ENCODE measurements at places on chromosomes 12 and 14.

DNA sequence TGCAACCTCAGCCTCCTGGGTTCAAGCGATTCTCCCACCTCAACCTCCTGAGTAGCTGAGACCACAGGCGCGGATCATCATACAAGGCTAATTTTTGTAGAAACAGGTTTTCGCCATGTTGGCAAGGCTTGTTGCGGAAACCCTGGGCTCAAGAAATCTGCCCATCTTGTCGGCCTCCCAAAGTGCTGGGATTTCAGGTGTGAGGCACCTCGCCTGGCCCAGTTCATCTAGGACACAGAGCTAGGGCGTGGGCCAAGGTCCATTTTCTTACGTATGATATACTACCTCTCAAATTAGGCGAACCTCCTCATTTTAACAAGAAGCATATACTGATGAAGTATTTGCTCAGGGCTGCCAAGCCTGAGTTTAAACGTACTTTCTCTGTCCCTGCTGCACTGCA is 2.1 kb downstream of the RPS29 start:
- no peak for DNase-seq

DNA sequence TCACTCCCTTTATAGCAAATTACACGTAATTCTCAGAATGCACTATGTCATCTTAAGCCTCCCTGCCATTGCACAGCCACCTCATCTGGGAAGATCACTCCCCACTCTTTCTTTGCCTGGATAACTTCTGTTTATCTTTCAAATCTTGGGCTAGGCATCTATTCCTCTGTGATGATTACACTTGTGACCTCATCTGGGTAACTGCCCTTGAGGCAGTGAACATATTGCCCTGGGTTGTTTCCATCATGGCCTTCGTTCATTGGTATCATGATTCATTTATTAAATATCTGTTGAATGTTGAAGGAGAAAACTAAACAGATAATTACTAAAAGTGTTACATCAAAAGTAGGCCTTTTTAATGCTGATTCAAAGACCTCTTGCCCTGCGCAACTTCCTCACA is 26.2 kb upstream of the PDE3A start:
- DNase-seq, result no peak

DNA sequence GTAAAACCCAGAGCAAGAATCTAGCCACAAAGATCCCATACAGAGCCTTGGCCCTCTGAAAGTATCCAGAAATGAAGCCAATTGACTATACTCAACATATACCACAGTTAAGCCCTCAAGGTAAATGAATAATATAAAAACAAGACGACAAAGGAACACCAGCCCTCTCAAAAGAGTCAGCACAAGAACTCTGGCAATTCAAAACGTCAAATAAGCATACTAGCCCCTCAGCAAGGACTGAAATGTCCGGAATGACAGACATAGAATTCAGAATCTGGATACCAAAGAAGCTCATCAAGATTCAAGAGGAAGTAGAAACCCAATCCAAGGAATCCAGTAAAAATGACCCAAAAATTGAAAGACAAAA is 49.9 kb downstream of the GTF2A1 start:
- DNase-seq, result no peak

- DNase-seq, result no peak
Observed at GRCh38 chr14:60064491-60065072, 27.1 kb upstream of the PCNX4 start.

- no peak for DNase-seq
Observed at GRCh38 chr12:63397807-63398206, 246.8 kb upstream of the AVPR1A start.

- no peak for DNase-seq
Observed at GRCh38 chr12:6374786-6375160, 590 bp downstream of the SCNN1A start.

DNA sequence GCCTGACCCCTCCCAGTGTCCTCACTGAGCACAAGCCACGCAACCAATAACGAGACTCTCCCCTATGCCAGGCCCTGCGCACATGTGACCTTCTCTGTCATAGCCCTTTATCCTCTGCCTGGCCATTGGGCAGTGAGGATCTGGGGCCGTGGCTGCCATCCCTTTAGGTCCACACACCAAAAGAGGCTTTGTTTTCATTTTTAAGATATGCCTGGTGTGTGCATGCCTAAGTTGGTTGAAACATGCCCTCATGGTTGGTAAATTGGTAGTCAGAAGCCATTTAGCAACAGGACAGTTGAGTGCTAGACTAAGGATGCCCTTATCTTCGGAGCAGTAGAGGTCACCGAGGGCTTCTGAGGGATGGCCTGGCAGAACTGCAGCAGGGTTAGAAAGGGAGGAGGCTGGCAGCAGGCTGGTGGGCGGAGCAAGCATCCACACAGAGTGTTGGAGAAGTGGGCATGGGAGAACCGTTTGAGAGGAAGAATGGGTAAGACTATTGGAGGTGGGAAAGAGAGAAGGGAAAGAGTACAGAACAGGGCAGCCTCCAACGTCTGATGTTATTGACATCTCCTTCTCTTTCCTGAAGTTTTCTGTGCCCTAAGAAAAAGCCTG is 75.1 kb downstream of the SLC24A4 start:
- no peak for DNase-seq

DNA sequence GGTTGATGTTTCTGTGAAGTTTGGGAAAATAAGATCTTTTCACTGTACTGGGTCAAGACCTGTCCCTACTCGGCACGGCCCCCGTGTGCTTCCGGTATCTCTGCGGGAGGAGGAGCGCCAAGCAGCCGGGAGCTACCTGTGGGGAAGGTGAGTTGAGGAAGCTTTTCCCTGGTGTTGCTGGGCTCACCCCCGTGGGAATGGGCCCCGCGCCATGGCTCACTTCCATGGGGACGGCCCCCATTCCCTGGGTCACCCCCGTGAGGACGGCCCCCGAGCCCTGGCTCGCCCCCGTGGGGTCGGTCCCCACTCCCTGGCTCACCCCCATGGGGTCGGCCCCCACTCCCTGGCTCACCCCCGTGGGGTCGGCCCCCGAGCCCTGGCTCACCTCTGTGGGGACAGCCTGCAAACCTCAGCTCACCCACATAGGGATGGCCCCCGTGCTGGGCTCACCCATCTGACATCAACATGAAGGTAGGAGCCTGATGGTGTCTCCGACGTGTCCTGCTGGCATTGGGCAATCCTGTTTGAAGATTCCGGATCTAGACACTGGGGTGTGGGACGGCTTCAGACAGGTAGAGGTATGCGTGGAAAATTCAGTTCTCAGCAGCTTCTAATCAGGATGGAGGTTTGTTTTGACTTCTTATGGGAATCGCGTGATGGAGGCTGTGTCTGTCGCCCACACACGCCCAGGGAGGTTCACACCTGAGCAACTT is 9.1 kb downstream of the LRCOL1 start:
- DNase-seq, result no peak

GRCh38 chr12:39112064-39112463 is 206.7 kb upstream of the CPNE8 start:
- no peak for DNase-seq

GRCh38 chr14:87334997-87335685 is 657.8 kb downstream of the GALC start:
- DNase-seq, result no peak

- no peak for DNase-seq
Observed at GRCh38 chr12:103688376-103689063, 101.4 kb downstream of the STAB2 start.

DNA sequence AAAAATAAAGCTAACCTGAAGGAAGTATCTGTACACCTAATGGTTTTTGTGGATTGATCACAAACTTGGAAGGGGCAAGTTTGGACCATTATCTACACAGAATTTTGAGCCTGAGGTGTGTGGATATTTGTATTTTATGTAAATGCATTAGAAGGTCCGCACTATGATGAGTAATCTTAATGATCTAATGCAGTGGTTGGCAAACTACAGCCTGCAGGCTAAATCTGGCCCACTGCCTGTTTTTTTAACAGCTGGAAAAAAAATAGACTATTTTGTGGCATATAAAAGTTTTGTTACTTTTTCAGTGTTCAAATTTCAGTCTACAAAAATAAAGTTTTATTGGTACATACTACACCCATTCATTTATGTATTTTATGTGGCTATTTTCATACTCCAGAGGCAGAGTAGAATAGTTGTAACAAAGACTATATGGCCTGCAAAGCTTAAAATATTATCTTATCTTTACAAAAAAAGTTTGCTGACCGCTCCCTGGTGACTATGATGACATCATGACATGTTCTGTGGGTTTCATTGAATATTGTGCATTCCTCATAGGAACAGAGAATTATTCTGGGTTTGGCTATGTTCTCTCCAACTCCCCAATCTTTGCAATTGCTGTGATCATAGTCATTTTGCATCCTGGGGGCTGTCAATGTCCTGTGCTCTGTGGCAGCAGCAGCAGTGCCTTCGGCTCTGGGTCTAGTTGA is 962.6 kb upstream of the FBXO33 start:
- DNase-seq, result no peak

GRCh38 chr12:61993734-61994345 is 266.4 kb upstream of the USP15 start:
- DNase-seq, result no peak

- no peak for DNase-seq
Observed at GRCh38 chr12:129750421-129750820, 153.4 kb downstream of the TMEM132D start.

GRCh38 chr14:21846227-21846885 is 172.7 kb upstream of the OR4E1 start:
- DNase-seq, result no peak

DNA sequence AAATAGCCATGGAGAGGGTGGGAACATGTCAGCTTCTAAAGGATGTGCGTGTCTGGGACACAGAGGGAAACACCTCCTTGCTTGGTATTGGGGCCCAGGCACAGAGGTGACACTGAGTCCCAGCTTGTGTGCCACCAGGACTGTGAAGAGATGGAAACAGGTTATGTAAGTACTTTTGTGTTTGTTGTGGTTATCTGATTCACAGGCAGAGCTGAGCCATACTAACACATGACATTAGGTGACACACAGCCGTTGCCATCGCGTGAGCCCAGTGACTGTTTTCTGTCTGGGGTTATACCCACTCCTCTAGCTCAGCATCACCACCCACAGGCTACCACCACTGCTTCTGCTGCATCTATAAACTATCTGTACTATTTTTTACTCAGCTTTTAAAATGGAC is 12.1 kb upstream of the FLVCR2 start:
- DNase-seq, result no peak

DNA sequence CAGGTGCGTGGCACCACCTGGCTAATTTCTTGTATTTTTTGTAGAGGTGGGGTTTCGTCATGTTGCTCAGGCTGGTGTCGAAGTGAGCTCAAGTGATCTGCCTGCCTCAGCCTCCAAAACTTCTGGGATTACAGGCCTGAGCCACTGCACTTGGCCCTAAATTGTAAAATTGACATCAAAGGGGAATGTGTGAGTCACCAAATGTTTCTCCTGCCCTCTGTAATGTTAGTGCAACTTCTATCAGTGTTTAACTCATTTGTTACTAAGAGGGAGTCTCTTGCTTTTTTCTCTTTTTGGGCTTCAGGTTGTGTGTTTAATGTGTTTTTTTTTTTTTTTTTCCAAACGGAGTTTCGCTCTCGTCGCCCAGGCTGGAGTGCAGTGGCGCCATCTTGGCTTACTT is 2.3 kb downstream of the TULP3 start:
- no peak for DNase-seq

GRCh38 chr14:105641075-105641937 is 114.9 kb downstream of the TMEM121 start:
- DNase-seq, result no peak

GRCh38 chr12:120381752-120382419 is 12.9 kb upstream of the MSI1 start:
- DNase-seq, result no peak

- DNase-seq, result no peak
Observed at GRCh38 chr14:49303946-49304516, 282.1 kb downstream of the RPS29 start.

DNA sequence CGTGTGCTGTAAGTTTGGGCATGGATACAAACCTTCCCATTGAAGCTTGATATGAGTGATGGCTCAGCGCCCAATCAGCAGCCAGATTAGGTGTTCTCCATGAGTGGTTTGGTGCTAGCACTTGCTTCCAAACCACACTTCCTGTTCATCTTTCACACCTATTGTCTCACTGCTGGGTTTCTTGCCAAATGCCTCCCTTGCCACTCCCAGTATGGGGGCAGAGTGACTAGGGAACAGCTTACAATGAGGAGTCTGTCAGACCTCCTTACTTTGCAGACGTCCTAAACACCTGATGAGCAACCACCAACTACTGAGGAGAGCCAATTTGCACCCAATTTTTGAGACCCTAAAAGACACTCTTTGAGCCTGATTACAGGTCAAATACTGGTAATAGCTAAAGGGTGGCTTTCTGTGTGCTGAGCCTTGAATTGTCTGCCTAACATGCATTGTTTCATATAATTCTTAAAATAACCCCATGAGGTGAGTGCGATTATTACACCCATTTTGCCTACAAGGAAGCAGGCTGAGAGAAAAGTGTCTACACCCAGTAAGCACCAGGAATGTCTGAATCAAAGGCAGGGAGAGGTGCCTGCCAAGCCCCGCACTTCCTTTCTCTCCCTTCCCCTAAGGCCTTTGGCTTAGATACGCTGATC is 48.4 kb upstream of the FOS start:
- DNase-seq, result no peak
